ENCODE measurements at places on chromosomes 1 and 21. TPM values are rescaled to one million over a fixed set of nuclear protein-coding genes. Genes with fewer than 3 reads are reported as not detected.

- DNase-seq = no peak
- peaks cover 86% of the 10 kb centered on the region for H3K36me3 ChIP-seq
- 0 out of 2 replicates have a peak, but pooled peaks cover 1% of the 10 kb centered on the region for H3K27me3 ChIP-seq
- H3K4me1 ChIP-seq = no peaks in the 10 kb centered on the region
- H3K27ac ChIP-seq = no peak overlapping the region
- H3K4me3 ChIP-seq = no peak overlapping the region
Measured at GRCh38 chr1:40462956-40463590, 12.8 kb downstream of the ZFP69B start.

DNA sequence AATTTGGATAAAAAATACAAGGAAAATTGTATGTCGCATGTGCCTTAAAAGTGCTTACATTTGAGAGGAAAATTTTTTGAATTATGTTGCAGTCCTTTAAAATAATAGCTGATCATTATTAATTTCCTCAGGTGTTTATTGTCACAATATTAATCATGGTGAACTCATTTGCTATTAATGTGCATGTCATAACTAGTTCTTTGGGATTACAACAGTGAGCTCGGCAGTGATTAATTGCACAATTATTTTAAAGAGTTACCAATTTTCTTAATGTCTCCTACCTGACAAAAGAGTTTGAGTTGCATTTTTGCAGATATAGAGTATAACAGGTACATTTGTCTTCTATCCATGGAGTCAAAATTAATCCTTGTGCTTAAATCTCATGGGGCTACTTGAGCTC, 854.3 kb downstream of the BRINP3 start:
- H3K27me3 ChIP-seq = no peaks in the 10 kb centered on the region
- H3K27ac ChIP-seq = no peak overlapping the region
- DNase-seq = no peak
- no peak overlapping the region for H3K4me3 ChIP-seq

DNA sequence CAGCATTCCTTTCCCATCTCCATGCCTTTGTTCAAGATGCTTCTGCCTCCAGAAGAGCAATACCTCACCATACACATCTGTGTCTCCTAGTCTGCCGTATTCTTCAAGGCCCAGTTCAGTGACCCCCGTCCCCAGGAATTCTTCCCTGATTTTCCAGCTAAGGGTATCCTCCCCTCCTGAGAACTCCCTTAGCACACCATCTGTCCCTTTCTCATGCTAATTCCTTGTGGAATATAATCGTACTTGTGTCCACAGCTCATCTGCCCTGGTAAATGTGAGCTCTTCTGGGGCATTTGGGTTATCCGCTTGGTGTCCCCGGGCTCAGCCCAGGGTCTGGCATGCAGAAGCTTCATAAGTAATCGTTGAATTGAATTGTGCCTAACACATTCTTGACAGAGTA, 40.9 kb downstream of the BEND5 start:
- no peaks in the 10 kb centered on the region for H3K27me3 ChIP-seq
- no peak for DNase-seq
- no peak overlapping the region for H3K4me3 ChIP-seq
- H3K36me3 ChIP-seq = no peaks in the 10 kb centered on the region
- H3K4me1 ChIP-seq = no peaks in the 10 kb centered on the region

Gene AKT3
- 81.2 TPM for total RNA-seq

GRCh38 chr1:185696422-185697150, 37.6 kb upstream of the HMCN1 start:
- H3K27ac ChIP-seq = no peak overlapping the region
- H3K4me3 ChIP-seq = no peak overlapping the region
- H3K4me1 ChIP-seq = no peaks in the 10 kb centered on the region
- H3K36me3 ChIP-seq = no peaks in the 10 kb centered on the region

DNA sequence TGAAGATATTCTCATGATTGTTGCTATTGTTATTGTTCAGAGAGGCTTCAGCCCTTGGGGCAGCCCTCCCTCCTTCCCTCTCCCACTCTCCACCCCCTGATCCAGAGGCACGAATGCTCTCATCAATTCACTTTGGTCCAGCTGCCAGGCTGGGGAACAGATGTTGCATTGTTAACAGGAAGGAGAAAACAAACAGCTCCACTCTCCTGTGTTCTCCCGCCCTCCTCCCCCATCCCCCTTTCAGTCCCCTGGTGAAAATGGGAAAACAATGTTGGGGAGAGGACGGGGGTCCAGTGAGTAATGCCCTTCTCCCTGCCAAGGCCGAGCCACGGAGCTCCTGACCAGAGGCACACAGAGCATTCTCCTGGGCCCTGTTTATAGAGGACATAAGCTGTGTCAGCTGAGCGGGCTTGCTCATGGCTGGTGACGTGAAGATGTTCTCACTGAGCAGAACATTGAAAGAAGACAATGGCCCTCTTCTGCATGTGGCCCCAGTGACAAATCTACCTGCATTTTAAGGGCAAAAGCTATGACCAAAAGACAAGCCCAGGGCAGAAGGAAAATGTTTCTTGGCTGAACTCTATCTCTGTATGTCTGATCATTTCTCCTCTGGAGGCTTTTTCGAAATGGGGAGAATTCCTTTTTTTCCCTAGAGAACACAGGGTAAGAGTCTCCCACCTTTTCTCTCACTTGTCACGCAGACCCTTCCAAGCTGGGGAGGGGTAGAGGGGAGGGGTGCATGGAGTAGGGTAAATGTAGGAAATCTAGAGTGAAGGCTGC, 111.7 kb downstream of the GLUL start:
- H3K36me3 ChIP-seq = no peaks in the 10 kb centered on the region
- H3K27ac ChIP-seq = no peak overlapping the region
- H3K4me1 ChIP-seq = peaks cover 7% of the 10 kb centered on the region
- DNase-seq = no peak

Data from HFFc6 (cell line).